Stimulated activated CD8-positive, alpha-beta memory T cell treated with anti-CD3 and anti-CD28 coated beads, Interleukin-7, amount 100 ng/mL, for 1 hour (primary cell): ENCODE measurements at places on chromosomes 7 and 10.

DNA sequence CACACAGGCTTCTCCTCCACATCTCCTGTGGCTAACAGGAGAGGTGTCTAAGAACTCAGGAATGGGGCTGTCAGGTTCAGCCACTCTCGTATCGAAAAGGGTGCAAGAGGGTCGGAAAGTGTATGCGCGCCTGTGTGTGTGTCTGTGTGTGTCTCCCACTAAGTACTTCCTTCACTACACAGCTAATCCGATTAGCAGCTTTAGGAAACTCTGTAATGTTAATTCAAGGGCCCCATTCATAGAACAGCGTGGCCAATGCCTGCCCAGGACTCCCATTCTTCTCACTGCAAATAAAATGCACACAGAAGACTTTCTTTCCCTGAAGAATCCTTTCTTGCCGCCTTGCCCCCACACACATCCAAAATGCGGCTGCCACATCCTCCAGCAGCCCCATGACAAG, 39.9 kb downstream of the TLL2 start:
- DNase-seq, result no peak

DNA sequence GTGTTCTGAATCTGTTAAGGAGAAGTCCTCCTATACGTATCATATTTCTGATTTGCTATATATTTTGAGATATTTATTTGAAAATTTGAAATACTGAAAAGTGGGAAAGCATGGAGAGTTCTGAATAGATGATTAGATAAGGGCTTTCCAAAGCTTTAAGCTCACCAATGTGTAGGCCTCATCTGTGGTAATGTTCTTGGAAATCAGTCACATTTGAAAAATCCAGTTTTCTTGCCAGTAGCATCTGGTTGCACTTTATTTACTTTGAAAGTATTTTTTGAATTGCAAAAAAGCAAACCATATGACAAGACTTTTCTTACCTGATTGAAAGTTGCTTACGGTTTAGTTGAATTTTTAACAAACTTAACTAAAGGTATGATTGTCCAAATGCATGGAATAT, 21.7 kb downstream of the ADD3 start:
- no peak for DNase-seq

DNA sequence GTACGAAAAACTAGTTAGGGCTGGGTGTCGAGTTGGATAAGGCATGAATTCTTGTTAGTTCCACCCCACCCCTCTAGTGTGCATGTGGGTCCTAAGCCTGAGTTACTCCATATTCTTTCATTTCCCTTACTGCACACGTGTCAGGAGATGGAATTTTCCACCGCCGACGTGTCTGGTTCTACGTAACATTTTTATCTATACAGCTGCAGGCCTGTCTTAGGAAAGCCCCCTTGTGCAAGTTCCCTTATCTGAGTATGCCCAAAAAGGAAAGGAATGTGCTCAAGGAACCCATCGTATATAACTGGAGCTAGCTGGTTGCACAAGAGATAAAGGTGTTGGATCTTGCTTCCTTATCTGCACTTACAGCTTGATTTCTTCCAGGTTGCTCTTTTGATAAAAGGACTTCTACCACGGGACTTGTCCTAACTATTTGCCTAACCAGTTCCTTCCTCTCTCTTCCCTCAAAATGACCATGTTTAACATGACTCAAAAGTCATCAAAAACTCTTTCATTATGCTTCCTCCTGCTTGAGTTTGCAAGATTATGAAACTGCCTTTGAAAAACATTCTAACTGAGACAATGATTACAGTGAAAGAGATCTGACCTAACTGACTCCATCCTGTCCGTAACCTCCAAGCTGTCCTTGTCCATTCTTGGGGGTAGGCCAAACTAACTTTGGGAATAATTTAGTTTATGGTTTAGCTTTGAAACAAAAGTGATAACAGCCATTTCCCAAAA, 181.4 kb downstream of the AKR1D1 start:
- DNase-seq, result no peak

GRCh38 chr7:35820858-35821257, 20.0 kb downstream of the SEPTIN7 start:
- no peak for DNase-seq

DNA sequence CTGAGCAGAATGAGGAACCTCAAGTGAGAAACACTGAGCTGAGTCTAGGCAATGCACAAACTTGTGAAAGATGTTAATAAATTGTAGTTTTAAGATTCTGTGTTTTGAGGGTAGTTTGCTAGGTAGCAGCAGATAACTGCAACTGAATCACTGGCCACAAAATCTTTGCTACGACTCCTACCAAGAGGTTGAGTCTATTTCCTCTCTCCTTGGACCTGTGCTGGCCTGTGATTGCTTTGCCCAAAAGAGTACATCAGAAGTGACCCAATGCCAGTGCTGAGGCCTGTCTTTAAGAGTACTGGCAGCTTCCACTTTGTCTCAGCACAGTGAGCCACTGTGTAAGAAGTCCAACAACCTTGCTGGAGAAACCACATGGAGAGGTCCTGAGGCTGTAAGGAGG, 11.9 kb upstream of the TSPAN13 start:
- no peak for DNase-seq

DNA sequence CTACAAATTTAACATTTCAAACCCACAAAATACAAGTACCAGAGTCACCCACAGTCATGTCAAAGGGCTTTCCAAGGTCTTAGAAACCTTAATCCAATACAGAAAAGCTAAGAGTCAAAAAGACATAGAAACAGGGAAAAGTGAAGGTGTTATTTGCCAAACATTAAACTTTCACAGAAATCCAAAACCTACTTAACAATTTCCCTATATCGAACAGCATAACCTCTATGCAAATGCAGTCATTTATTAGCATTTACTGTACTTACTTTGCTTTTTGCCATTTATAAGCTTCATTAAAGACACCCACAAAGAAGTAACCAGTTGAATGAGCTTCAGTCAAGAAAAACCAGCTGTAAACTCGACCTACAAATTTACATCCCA, 1.6 kb downstream of the PANK1 start:
- no peak for DNase-seq

- no peak for DNase-seq
Measured at GRCh38 chr10:30755441-30755953, 125.9 kb upstream of the LYZL2 start.
